Cardiac septum (tissue), 1 donor: ENCODE measurements at places on chromosomes 3 and 15.
A peak's percentile ranks its signal among the peaks of the same experiment; 100 is the strongest.

- no peak for DNase-seq
Observed at GRCh38 chr3:100003609-100004503, 110.4 kb downstream of the FILIP1L start.

GRCh38 chr3:9130345-9131305, 118.8 kb downstream of the SRGAP3 start:
- no peak for DNase-seq

GRCh38 chr3:53719796-53720195, 126.4 kb downstream of the CHDH start:
- no peak for DNase-seq

- no peak for DNase-seq
Observed at GRCh38 chr15:66047321-66048024, 178.2 kb downstream of the RAB11A start.

- no peak for DNase-seq
Observed at GRCh38 chr15:101570241-101570640, 80.7 kb upstream of the PCSK6 start.

DNA sequence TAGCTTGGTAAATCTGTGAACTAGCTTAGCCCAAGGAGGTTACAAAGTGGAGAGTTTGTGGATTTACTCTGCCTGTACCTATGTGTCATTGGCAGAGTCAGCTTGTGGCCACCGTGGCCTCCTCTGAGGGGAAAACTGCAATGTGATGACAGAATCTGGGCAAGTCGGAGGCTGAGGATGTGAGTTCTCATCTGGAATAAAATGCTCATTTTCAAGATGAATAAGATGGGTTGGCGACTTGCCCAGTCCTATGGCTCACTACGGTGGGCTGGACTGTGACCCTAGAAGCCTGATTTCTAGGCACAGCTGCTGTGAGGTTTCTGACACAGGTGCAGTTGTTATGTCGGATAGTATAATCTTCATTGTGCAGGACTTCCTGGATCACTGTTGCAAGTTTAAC, 83.7 kb downstream of the ETV5 start:
- no peak for DNase-seq

DNA sequence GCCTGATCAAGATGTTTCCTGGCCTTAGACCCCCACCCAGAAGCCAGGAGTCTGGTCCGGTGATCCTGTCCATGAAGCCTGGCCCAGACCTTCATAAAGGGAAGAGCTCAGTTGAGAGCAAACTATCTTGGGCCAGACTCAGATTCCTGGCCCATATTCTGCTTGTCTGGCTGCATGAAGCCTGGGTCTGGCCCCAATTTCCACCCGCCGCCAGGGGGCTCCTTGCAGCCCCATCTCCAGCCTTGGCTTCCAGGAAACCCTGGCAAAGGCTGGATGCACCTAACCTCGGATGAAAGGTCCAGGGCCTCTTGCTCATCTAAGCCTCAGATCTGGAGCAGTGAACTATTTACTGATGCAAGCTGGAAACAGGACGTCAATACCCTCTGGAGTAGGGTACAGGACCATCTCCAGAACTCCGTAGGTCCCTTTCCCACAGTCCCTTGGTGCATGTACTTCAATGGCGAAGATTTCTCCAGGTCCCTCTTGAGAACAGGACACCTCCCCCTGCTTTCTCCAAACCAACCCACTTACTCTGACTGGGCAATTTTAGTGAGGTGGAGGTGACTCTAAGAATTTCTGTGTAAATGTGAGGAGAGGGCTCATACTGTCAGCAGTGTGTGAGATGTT, 5.6 kb downstream of the FOXL2 start:
- DNase-seq = peak; percentile 58

DNA sequence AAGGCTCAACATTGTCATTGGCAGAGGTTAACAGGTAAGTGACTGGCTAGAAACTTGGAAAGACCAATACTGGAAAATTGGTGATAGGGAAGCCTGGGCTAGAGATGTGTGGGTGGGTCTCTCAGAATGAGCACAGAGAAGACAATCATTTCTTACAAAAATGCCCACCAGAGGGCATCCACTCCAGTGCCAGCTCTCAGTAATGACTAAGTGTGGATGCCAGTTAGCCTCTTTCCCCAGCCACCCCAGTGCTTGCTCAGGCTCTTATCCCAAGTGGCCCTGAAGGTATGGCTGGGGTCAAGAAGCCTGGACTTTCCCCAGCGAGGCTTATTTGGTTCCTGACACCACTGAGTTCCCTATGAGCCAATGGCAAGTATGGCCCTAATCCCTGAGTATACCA, 115.9 kb upstream of the ST8SIA2 start:
- no peak for DNase-seq

DNA sequence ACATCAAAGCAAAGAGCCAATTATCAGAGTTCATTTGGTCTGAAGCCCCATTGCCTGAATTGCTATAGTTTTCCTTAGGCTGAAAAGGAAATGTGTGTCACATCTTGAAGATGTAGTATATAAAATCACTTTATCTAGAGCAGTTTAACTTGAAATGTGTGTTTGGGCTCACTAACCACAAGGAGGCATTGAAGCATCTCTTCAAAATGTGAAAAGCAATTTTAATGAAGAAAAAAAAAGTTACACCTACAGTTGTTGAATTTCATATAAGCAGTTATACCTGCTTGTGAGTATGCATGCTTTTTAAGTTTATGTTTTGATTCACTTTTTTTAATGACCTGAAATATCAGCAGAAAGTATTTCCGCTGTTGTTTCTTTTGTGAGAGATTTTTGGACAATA, 129.3 kb downstream of the IQCH start:
- DNase-seq = no peak

DNA sequence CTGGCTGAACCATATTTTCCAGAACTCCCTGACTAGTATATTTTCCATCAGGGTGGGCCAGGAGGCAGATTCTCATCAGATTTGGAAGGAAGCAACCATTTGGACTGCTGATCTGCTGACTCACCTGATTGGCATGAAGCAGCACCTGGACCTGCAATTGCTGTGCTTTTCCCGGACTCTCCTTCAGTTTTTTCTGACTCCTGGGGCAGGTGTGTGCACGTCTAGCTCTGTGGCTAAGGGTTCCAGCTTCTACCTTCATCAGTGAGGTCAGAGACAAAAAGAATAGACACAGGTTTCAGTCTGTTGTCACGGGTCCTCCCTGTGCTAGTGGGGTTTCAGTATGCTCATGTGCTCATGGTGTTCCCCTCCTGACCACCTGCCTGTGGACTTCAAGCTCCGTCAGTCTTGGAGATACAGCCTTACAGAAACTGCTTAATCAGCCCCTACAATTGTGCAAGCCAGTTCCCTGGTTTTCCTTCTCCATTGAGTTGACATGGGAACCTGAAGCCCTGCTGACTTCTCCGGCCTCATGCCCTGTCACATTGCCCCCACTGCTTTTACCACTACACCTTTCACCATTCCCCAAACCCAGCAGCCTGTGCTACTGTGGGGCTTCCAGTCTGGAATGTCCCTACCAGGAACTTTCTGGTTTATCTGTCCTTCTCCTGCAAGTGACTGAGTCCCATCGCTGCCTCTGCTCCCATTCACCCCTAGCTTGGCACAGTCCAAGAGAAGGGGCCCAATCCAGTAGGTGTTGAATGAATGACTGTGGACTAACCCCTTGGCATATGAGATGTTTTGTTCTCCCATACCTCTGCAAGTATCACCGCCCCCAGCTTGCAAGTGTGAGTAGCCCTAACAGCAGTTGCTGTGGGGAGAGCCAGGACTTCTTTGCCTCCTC, 31.7 kb downstream of the HMCES start:
- DNase-seq = no peak

- no peak for DNase-seq
Observed at GRCh38 chr3:14623569-14624051, 28.0 kb upstream of the CCDC174 start.

GRCh38 chr3:138781012-138781470, 53.7 kb downstream of the PIK3CB start:
- DNase-seq = no peak

DNA sequence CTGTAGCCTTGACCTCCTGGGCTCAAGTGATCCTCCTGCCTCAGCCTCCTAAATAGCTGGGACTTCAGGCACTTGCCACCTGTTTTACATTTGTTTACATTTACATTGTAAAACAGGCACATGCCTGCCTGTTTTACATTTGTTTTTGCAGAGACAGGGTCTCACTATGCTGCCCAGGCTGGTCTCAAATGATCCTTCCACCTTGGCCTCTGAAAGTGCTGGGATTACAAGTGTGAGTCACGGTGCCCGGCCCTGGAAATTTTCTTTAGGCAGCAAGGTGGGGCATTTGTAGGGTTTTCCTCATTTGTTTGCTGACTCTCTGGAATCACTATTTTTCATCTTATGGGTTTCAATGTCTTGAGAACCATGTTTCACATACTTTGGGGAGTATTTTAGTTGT, 25.0 kb downstream of the PIF1 start:
- no peak for DNase-seq

DNA sequence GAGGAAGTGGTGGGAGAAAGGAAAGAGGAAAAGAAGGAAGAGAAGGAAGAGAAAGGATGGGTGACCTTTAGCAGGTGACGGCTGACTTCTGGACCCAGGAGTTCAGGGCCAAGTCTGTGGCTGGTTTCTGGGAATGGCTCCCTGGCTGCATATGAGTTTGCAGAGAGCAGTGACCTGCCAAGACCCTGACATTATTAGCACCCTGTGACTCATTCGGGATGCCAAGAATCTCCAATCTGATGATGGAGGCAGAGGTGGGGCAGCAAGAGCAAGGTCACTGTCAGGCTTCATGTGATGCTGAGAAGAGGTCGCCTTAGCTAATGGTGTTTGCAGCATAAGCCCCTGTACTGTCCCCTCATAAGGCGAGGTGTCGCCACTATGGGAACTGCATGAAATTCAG, 42.6 kb downstream of the MYZAP start:
- DNase-seq = no peak

DNA sequence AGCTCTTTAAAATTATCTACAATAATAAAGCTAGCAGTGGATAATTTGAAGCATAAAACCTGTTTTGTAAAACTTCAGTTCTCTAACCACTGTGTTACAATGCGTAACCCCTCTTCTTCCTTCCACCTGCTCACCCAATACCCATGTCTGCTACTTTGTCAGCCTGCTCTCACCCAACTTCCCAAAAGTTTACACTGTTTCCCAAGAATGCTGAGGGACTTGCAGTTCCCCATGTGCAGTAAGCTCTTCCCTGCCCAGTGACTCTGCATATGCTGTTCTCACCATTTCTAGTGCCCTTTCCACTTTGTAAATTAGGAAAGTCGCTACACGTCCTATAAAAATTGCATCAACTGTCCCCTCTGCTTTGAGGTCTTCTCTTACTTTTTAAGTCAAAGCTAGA, 315.9 kb upstream of the SEMA6D start:
- no peak for DNase-seq

DNA sequence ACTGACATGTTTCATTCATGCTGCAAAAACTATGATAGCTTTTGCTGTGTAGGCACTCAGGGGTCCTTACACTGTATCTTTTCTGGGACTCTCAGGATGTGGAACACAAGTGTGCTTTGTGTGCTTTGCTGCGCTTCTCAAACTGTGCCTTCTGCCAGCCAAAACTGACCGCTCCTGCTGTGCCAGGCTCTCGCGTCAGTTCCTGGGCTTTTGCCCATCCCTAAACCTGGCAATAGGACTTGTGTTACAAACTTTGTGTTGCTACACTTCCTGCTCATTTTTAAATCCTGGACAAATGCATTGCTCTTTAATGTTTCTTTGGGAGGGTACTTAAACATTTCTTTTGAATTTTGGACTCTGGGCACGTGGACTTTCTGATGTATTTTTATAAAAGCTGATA, 60.3 kb downstream of the DIPK2A start:
- no peak for DNase-seq

- no peak for DNase-seq
Observed at GRCh38 chr3:50385754-50386153, 26.4 kb upstream of the TMEM115 start.

DNA sequence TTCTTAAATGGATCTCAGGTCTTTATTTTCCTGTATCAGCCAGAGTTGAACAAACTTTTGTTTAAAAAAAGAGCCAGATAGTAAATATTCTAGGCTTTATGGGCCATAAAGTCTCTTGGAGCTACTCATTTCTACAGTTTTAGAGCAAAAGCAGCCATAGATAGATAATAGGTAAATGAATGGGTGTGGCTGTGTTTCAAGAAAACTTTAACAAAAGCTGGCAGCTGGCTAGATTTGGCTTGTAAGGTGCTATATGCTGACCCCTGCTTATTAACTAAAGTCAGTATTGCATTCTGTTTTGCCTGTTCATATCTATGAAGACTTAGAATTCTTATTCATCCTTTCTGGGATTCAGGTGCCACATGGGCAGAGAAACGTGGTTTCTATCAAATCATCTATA, 29.0 kb downstream of the MFN1 start:
- no peak for DNase-seq

DNA sequence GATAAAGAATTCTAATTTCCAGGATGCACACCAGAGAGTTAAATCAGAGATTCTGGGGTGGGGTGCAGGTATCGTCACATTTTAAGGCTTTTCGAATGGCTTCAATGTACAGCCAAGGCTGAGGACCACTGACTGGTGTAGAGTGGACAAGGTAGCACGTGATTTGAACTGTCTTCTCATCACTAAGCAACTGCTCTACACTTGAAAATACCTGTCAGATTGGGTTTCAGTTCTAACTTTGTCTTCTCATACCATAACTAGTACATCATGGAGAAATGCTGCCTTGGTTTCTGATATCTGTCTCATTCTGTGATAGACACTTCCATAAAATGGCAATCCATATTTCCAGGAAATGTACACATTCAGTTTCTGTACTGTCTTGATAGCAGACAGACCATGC, 58.0 kb upstream of the MRPL3 start:
- DNase-seq = no peak

DNA sequence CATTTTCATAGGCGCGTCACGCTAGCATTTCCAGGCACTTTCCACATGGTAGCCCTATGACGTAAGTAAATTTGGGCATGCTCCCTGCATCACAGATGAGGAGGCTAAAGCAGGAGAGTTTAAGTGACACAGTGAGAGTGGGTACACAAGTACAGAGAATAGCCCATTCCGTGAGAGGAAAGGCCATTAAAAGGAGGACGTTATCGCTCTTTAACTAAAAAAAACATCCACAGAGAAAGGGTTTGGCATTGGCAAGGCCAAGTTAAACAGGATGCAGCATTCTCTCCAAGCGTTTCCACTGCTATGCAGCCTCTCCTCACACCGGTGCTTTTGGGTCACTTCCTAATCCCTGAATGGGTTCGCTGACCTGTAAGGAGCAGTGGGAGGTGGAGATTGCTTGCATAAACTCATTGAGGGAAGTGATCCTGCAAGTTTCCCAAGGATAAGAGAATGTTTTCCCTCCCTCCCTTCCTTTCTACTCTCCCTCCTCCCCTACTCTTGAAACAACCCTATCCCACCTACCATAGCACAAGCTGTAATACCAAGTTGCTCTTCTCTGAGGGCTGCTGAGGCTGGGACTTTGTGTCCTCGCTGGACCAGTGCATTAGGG, 147.7 kb downstream of the VGLL4 start:
- DNase-seq = no peak

GRCh38 chr15:71939981-71940588, 129.7 kb downstream of the NR2E3 start:
- no peak for DNase-seq
